ENCODE measurements at places on chromosomes 5 and 9. TPM values are rescaled to one million over a fixed set of nuclear protein-coding genes. Genes with fewer than 3 reads are reported as not detected.

GRCh38 chr5:169037466-169037865, 263.5 kb downstream of the SLIT3 start:
- no peak for DNase-seq

- DNase-seq: no peak
Measured at GRCh38 chr9:101265261-101265660, 119.5 kb downstream of the BAAT start.

DNA sequence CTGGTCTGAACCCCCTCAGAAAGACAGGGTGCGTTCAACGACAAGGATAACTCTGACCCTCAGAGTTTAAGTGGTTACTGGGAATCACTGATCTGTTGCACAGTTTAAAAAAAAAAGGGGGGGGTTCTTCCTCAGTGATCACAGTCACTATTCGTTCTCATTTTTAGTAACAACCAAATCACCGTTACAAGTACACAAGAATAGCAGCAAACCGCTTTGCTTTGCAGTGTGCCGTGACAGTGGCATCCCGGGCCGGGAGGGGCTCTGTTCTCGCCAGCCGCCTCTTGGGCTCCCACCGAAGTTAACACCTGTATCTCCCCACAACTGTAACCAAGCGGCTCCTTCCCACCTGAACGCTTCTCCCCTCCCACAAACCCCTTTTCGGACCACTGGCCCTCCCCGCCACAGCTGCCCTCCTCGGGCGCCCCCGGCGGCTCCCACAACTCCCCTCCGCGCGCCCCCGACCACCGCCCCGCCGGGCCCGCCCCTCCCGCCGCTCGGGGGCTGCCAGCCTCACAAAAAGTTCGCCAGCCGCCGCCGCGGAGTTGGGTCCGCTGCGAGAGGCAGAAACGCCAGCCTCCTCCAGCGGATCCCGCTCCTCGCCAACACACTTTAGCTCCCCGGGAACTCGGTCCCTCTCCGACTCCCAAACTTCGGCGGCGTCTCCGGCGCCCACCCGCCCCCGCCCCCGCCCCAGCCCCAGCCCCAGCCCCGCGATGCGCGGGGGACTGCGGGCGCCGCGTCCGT, 1.2 kb downstream of the SSBP2 start:
- peak; percentile 27 for DNase-seq

DNA sequence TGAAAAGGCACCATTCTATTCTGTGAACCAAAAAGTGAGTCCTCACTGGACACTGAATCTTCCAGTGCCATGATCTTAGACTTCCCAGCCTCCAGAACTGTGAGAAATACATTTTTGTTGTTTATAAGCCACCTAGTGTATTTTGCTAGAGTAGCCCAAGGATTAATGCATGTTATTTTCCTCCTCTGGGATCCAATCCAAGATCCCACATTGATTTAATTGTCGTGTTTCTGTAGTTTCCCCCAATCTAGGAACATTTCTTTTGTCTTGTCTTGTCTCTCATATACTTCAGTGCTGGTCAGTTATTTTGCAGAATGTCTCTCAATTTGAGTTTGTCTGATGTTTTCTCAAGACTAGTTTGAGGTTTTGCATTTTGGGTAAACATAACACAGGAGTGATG, 36.4 kb downstream of the GDNF start:
- DNase-seq: no peak

- DNase-seq: no peak
Measured at GRCh38 chr9:26789959-26790358, 102.6 kb downstream of the CAAP1 start.

DNA sequence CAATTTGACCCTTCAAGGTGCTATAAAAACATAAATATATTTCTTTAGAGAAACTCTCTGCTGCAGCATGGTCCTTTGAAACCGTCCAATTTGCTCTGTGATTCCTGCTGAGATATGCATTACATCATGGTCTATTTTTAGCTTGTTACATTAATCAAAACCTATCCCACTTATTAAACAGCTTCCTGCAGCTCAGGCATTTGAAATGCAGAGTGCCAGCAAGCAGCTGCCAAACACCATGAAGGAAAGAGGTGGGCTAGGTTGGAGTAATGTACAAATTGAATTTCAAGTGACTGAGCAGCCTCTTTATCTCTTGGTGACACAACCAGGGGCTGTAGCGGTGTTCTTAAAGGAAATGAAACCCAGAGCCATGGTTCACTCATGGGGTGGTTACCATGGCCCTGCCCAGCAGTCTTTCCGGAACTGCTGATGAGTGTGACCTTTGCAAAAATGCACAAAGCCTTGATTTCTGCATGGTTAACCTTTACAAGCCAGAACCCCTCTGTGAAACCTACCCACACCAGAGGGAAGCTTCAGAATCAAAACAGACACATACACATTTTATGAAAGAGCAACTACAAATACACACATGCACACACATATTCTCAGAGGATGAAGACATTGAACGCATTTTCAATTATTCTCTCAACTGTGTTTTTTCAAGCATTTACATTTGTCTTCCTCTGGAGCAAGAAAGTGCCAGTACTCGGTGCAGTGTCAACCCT, 155.8 kb upstream of the ZNF608 start:
- no peak for DNase-seq

- no peak for DNase-seq
Measured at GRCh38 chr5:43769571-43770355, 166.8 kb downstream of the NNT start.

DNA sequence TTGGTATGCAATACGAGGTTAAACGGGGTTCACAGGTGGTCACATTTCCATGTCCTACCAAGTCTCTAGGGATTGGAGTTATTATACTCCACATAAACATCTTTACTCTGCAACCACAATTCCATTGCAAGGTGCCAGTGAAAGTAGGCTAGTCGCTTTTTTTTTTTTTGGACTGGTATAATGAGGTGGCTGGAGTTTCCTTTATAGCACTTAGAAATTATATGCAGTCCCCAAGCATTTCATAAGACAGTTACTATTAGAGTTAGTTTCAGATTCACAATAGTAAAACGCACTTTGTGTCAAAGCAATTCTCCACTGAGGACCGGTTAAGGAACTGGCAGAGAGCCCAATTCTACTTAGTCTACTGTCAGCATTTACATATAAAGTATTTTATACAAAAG, 1.4 kb downstream of the MEF2C start:
- DNase-seq: no peak

DNA sequence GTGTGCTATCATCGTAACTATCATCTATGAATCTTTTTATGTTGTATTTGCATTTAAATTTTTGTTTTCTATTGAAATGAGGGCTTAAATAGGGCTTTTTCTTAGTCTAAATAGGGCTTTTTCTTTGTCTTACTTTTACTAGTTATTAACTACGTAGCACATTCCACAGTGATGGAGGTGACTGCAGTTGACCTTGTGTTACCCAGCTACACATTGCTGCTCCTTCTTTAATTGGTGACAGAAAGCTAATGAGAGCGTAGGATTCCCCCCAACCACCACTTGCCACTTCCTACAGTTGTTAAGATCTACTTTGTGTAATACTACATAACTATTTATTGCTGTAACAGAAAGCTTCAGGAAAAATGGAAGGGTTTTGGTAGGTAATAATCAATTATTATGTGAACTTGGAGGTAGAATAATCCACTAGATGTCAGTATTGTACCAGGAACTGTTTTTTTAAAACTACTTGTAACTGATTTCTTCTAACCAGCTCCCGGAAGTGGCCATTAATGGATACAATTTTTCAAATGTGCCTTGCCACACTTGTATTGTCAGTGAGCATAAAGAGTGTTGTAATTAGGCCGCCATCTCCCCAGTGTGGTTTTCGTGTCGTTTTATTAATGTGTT, 18.0 kb downstream of the MTRR start:
- DNase-seq: no peak

- peak; percentile 32 for DNase-seq
Measured at GRCh38 chr9:133115604-133116345, 5.3 kb downstream of the RALGDS start.

- DNase-seq: peak; percentile 31
Measured at GRCh38 chr9:16133556-16134227, 580.8 kb downstream of the CCDC171 start.

DNA sequence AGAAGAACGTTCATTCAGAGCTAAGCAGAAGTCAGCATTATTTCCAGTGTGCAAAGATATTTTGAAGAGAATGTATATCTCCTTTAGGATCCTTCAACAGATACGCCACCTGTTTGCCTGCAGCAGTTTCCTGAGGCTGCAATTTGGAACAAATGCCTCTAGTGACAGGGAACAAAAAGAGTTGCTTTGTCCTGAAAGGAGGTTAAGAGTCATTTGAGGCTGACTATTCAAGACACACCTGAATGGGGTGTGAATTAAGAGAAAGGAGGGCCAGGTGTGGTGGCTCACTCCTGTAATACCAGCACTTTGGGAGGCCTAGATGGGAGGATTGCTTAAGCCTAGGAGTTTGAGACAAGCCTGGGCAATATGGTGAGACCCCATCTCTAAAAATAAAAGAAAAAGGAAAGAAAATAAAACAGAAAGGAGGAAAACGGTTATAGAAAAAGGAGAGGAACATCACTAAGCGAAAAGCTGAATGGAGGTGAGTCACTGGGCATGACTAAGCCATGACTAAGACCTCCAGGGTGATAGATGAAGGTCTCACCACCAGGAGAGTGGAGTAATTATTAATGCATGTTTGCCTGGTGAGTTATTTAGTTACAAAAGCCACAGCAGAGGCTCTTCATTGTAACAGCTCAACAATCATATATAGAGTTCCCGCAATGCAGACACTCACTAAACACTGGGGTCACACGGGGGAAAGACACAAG, 255.2 kb upstream of the TNC start:
- no peak for DNase-seq

GRCh38 chr9:69118656-69119055, 55.4 kb upstream of the TJP2 start:
- DNase-seq: no peak

DNA sequence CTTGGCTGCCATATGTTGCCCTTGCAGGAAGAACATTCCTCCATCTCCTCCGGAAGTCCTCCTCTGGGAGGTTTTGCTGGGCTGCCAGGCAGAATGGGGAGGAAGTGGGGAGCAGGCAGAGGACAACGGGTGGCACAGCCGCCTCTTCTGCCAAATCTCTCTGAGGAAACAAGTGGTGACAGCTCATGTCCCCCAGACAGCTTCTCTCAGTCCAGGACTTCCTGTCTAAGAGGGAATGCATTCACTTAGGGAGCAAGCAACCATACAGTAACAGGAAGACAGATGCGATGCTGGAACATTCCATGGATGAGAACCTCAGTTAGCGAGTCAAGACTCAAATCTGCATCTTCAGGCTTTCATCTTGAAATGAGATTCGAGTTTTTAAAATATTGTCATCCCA, 701.0 kb downstream of the SEMA5A start:
- no peak for DNase-seq

Gene PCDHGB3
- total RNA-seq: 1.5 TPM

Gene RETREG1
- total RNA-seq: 63.7 TPM

Gene NSA2
- 66.0 TPM for total RNA-seq

Gene TENT4A
- 16.5 TPM for total RNA-seq

Gene CNTNAP3
- total RNA-seq: 1.0 TPM

Gene PDLIM4
- total RNA-seq: 11.9 TPM

Gene NMUR2
- total RNA-seq: not detected

Gene PHPT1
- 109 TPM for total RNA-seq

Gene CD74
- 435 TPM for total RNA-seq
